Thymus (tissue), 14 donors: ENCODE measurements at places on chromosomes 2 and 18. TPM values are rescaled to one million over a fixed set of nuclear protein-coding genes. Genes with fewer than 3 reads are reported as not detected.

The ZNF532 gene
- 11.9 TPM for polyA plus RNA-seq

The QPCT gene
- 8.6 TPM for polyA plus RNA-seq

The BMP10 gene
- 0.02 TPM for polyA plus RNA-seq

The DGKD gene
- polyA plus RNA-seq = 23.5 TPM

The NXPH2 gene
- 0.07 TPM for polyA plus RNA-seq

The C2orf80 gene
- 0.07 TPM for polyA plus RNA-seq

The GPR39 gene
- polyA plus RNA-seq = 1.0 TPM

The DLGAP1 gene
- polyA plus RNA-seq = 0.41 TPM

The MARCHF4 gene
- 0.07 TPM for polyA plus RNA-seq

The ELP2 gene
- polyA plus RNA-seq = 108 TPM
